HS-5 (cell line): ENCODE measurements at places on chromosomes 12 and 14.

DNA sequence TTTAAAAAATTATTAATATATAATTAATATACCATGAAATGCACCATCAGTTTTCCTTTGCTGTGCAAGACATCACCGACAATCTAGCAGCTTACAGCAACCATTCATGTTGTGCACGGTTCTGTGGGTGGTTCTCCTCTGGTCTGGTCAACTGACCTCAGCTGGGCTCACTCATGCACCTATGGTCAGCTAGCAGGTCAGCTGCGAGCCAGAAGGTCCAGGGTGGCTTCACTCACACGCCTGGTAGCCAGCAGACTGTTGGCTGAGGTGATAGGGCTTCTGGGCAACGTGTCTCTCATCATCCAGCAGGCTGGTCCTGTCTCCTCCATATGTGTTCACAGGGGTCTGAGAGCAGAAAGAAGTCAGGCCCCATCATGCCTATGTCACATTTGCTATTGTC, 210.4 kb downstream of the KIF26A start:
- no peak for DNase-seq

DNA sequence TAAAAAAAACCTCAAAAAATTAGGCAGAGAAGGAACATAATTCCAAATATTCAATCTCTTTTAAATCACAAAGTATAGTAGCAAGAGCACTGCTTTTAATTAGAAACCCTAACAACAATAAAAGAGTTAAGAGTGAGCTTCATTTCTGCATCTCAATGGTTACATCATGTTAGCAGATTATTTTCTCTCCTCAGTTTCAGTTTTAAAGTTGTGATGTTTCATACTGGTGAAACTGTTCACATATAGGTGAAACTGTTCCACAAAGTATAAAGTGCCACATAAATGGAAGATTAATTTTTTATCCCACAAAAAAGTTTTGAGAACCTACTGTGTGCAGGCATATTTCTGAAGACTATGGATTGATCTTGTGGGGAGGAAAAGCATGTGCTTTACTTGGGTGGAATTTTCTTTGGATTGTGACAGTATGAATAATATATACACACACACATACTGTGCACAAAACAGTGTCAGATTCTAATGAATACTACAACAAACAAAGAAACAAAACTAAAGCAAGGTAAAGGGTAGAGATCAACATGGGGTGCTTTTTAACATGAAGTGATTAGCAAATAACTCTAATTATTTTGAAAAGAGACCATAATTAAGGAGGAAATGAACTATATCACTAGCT, 17.1 kb downstream of the LUM start:
- DNase-seq, result no peak

GRCh38 chr12:91555436-91556415, 373.1 kb upstream of the DCN start:
- DNase-seq, result no peak

DNA sequence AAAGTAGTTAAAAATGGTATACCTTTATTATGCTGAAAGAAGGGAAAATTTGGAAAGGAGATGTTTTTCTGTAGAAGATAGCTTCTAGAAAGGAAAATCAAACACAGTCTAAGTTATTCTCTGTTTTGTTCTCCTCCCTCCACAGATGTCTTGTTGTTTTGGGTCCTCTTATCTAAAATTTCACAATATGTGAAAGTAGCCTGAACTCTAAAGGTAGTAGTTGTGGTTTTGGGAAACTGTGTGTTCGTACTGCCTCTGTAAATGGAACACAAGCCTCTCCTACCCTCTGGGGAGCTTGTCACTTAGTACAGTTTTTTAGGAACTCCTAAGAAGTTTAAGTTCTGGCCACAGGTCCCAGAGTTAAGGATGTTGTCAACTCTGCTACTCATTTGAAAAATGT, 112.6 kb downstream of the CRADD start:
- DNase-seq, result no peak

DNA sequence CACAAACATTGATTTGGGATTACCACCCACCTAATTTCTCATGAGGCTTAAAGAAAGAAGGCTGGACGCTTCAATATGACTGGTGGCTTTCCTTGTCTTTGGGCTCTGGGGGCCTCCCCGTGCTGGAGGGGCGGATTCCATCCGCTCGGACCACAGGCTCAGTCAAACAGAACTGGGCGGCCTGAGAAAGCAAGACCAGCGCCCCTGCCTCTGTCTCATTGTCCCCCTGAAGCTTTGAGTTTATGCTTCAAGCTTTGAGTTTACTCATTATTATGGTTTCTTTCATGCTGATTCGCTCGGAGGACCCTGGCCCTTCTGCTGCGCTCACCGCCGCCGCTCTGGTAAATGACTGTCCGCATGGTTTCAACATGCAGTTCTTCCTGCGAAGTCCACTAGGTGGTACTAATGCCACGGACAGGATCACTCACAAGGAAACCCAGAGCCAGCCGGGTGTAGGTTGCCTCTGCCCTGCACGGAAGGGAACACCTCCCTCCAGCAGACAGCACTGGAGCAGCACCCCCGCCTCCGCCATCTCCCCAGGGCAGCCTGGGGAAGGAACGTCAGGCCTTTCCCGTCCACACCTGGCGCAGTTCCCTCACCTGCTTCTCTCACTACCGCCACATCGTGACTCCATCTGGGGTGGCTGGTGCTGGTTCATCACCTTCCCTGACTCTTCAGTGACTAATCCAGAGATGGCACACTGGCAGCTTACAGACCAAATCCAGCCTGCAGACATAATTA, 13.2 kb upstream of the TIGAR start:
- no peak for DNase-seq

DNA sequence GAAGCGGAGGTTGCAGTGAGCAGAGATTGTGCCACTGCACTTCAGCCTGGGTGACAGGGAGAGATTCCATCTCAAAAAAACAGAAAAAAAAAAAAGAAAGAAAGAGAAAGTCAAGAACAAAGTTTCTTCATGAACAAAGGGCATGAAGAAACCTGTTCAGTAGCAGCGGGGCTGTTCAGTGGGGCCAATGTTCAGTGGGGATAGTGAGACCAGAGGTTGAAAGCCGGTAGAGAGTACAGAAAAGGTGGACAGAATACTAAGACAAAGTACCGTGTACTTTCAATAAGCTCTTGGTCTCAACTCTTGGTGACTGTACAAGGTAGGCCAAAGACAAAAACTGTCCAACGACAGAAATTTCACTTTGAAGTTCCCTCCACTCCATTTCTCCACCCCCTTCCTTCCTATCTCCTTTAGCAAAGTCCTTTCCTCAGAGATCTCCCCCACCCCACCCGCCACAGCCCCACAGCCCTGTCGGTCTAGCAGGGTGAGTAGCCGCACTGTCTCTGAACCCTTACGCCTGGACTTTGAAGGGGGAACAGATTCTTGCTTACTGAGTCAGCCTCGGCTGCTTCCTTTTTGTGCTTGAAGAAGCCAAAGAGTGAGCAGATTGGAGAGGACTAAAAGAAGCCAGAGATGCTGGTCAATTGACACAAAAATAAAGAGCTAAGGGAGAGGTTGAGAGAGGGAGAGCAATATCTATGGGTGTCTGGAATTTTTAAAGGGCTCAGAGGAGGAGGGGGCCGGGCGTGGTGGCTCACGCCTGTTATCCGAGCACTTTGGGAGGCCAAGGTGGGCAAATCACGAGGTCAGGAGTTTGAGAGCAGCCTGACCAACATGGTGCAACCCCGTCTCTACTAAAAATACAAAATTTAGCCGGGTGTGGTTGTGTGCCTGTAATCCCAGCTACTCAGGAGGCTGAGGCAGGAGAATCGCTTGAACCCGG, 44.2 kb upstream of the FOS start:
- DNase-seq, result no peak

DNA sequence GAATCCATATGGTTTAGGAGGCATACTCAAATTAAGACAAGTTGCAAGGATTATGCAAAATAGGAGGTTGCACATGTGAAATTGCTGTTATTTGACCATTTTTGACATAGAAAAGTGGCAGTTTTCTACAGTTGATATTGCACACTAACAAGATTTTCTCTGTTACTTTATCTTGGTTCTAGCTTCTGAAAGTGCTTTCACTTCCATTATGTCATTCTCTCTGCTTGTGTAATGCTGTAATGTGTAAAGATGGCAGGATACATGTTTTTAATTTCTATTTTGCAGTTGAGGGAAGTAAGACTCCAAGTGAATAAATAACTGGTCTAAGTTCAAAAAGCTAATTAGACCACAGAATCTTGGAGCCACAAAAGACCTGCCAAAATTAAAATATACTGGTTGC, 60.6 kb downstream of the MYRFL start:
- DNase-seq, result no peak

DNA sequence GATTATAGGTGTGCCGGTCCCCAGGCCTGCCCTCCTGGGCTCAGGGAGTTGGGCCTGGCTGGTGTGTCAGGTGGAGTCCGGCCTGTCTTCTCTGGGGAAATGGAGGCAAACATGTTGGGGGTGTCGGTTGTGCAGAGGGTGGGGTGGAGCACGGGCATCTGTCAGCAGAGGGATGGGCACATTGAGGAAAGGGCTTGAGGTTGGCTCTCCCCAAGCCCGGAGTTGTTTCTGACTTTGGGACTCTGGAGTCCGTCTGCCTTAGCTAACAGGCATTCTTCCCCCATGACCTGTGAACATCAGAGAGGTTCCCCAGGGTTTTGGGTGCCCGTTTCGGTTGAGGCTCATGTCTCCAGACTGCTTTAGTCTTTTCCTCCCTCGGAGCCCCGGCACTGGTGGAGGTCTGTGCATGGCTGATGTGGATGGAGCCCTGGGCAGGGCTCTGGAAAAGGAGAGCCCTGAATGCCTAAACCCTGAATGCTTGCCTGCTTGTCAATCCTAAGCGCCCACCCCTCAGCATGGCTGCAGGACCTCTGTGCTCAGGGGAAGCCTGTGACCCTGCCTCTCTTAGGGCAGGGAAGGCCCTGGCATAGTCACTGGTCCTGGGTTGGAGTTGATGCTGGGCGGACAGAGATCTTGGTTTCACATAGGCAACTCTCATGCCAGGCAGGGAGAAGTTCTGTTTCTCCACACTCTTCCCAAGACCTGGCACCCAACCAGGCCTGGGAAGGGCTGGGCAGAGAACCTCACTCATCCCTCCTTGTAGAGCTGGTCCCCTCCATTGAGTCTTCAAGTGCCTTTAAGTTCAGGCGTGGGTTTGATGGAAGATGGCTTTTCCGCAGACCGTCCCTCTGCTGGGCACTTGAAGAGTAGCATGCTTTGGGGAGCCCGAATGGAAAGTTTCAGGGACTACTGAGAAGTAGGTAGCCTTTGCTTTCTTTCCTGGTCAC, 12.9 kb downstream of the NYNRIN start:
- DNase-seq, result no peak

- no peak for DNase-seq
These were observed 172.1 kb downstream of the GXYLT1 start for GRCh38 chr12:41972598-41972997.

DNA sequence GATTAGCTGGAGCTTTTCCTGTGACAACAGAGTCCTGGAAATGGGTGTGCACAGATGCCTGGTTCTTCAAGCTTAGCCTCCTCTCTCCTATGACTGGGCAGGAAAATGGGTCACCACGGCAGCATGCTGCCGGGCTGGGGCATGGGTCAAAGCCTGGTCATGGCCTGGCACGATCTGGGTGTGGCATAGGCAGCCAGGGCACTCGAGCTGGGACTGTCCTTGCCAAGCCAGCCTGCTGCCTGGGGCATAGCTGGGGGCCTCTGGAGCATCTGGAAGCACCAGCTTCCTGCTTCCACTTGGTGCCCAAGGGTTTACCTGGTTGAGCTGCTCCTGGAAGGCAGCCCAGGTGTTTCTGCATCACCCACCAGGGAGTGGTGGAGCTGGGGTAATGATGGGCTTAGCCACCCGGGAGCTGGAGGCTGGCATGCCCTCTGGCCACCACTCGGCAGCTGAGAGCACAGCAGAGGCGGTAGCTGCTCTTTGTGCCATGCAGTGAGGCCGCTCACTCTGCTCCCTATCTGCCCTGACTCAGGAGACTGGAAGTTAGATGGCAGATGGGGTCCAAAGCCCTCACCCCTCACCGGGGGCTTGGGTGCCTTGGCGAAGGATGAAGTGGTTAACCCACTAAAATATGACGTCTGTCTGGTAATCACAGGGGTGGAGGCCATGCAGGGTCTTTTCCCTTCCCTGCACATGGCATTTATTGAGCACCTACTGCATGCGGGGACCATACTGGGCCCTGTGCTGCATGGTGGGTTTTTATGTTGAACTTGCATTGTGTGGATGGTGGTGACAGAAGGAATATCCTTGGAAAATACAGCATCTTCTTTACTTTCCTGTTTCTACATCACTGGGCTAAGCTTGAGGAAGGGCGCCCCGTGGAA, 1.7 kb downstream of the OTUB2 start:
- DNase-seq, result no peak

DNA sequence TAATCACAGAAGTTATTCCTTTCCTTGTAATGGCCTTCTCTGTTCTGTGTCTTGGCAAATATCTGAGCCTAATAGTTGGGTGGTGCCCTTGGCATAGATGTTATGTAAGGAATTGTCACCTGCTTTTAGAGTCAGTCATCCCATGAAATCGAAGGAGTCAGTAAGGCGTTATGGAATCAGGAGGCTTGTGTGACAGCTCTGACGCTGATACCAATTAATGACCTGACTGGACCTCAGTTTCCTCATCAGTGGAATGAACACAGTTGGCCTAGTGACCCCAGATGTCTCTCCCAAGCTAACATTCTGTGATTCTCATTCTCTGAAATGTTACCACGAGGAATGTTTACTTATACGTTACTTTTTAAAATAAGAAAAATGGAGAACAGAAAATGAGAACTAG, 32.1 kb downstream of the TXNRD1 start:
- no peak for DNase-seq

- no peak for DNase-seq
These were observed 25.9 kb downstream of the CD9 start for GRCh38 chr12:6226002-6226678.

GRCh38 chr12:57621497-57622292, 10.5 kb downstream of the ARHGEF25 start:
- DNase-seq, result no peak

DNA sequence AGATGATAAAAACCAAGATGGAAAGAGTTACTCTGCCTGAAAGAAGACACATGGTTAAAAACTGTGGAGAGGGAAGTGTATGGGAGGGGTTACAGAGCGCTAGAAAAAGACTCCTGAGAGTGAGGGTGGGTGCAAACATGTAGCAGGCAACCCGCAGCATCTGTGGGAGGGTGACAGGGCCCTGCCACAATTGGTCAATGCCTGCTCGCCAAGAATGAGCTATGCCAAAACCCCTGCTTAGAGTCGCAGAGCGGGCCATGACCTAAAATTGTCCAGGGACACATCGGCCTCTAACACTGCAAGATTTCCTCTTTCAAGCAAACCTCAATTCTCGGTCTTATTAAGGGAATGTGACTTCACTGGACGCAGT, 700 bp downstream of the PRKAG1 start:
- DNase-seq, result no peak

DNA sequence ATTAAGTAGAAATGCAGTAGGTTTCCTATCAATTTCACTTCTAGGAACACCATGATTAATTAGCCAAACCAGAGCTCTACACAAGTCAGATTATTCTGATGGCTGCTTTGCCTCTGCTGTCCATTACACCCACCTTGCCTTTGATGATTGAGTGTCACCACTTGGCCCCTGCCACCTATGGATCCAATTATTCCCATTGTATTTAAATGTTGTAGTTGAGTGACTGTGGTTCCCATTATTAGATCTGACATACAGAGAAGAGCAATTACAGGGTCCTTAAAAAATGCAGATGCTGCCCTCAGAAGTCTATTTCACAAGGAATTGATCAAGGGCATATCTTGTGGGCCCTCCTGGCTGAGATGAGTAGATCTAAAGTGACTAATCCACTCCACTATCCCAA, 39.5 kb upstream of the SLC38A4 start:
- DNase-seq, result no peak
